Activated CD4-positive, alpha-beta T cell treated with anti-CD3 and anti-CD28 coated beads for 24 hours (primary cell): ENCODE measurements at places on chromosomes 6 and 20.

GRCh38 chr6:22424196-22424595 is 127.4 kb upstream of the PRL start:
- no peak for DNase-seq

DNA sequence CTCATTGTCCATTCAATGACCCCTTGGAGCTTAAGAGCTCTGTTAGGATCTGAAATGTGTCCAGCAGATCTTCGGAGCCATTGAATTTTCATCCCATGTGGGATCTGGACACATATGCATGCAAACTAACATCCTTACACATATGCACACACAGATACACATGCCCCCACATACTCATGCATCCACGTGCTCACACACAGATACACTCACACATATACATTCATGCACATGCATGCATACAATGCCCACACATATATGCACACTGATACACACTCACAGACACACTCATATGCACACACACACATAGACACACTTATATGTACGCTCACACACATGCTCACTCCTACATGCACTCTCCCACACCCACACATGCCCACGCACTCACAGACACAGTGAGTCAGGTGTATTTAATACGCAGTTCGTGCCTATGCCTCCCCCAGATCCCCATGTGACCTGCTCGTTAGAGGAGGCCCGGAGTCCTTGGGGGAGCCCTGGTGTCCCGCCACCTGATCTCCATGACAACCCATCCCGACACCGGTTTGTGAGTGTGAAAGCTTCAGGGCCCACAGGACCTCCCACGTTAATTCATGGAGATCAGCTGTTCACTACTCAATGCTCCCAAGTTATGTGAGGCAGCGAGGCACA is 121.9 kb upstream of the SULF2 start:
- no peak for DNase-seq

- no peak for DNase-seq
These were observed 2.4 kb downstream of the OSER1 start for GRCh38 chr20:44208165-44208564.

DNA sequence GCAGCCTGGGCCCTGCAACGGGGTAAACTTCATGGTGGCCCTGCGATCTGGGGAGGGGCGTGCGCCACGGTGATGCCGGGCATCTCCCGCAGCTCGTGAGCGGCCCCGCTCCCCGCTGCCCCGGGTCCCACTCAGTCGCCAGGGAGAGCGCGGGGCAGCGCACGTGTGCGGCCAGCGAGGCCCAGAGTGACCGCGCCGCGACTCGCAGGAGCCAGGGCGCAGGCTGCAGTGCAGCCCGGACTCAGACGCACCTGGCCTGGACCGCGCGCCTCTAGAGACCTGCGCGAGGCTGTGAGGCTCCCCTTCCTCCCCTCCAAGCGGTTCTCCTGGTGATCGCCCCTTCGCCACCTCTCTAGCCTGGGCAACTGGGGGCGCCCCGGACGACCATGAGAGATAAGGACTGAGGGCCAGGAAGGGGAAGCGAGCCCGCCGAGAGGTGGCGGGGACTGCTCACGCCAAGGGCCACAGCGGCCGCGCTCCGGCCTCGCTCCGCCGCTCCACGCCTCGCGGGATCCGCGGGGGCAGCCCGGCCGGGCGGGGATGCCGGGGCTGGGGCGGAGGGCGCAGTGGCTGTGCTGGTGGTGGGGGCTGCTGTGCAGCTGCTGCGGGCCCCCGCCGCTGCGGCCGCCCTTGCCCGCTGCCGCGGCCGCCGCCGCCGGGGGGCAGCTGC is 652 bp downstream of the BMP6 start:
- DNase-seq, result no peak

DNA sequence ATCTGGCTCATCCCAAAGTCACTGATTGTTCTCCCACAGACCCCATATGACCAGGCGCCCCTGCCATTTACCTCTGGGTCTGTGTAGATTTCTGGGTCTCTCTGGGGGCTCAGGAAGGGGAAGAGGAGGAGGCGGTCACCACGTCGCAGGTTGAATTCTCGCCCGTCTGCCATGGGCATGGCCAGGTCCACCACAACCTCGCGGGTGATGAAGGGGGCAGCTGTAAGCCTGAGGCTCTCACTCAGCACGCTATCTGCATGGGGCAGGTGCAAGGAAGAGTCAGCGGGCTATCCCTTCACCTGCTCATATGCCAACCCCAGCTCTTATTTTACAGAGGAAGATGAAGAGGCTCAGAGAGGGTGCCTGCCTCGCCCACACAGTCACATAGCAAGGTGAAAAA is 30.5 kb upstream of the KCNB1 start:
- DNase-seq, result no peak

- no peak for DNase-seq
These were observed 235.0 kb downstream of the GMPR start for GRCh38 chr6:16473184-16473907.
